ENCODE measurements at places on chromosomes 5 and 9.

DNA sequence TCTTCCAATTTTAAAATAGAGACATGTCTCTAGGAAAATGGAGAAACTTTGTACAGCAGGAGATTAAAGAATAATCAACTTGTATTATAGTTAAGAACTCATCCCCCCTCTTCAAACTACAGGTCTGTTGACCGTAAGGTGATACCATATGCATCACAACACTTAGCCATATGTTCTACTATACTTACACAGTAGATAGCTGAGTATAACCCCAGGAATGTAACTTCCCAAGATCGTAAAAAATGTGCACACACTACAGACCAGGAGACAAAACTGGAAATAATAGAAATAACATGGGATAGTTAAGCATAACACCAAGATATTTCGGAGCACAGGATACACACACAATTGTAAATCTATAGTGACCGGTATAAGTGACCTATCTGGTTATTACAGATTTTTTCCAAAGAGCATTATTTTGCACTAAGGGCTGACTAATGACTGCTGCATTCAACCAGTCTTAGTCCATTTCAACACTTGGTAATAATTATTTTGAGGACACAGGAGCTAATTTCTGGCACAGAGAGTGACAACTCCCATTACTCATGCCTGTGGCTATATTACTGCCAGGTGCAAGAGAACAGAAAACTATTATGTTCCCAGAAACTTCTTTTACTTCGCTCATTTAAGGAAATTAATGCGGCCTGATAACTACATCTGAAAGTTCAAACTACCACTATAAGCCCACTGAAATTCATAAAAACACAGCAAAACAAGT lies 15.4 kb upstream of the ZNF622 start:
- DNase-seq, result no peak

GRCh38 chr5:130277522-130277921 lies 373.3 kb downstream of the CHSY3 start:
- DNase-seq, result no peak

GRCh38 chr5:87733897-87734296 lies 321.2 kb upstream of the CCNH start:
- no peak for DNase-seq

DNA sequence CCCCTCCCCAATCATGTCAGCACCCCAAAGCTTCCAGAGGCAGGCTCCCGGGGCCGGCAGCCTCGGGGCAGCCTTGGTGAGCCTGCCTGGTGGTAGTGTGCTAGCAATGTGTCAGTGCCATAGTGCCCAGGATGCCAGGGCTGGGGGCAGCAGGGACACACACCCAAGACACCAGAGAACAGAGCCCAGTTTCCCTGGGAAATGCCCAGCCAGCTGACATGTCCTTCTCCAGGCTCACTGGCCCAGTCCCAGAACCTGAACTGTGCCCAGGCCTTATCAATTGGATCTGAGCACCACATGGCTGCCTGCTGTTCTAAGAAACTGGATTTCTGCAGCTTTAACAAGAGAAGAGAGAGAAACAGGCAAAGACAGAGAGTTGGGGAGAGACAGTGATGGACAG lies 74.9 kb upstream of the LRRTM2 start:
- DNase-seq, result no peak
